Transverse colon (tissue), 4 donors: ENCODE measurements at places on chromosomes 1 and 21.
A peak's percentile ranks its signal among the peaks of the same experiment; 100 is the strongest.

- DNase-seq, result no peak
Observed at GRCh38 chr1:241979926-241980325, 19.0 kb downstream of the MAP1LC3C start.

- peak; percentile 88 for DNase-seq
Observed at GRCh38 chr1:41498804-41499203, 14.3 kb upstream of the EDN2 start.

GRCh38 chr1:229657993-229658755 is 32.1 kb downstream of the URB2 start:
- DNase-seq, result no peak

DNA sequence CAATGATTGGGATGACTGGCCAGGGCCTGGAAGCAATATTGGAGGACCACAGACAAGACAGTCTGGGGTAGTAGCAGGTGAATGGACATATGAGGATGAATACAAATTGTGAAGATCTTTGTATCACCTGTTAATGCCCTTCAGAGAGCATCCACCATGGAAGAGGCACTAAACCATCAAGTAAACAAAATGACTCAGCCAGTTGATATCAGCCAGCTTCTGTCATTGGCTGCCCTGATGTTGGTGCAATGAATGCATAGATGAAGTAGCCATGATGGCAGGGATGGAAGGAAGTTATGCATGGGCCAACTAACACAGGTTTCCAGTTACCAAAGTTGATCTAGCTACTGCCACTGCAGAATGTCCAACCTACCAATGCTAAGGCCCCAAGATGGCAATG is 16.1 kb upstream of the ERI3 start:
- no peak for DNase-seq

DNA sequence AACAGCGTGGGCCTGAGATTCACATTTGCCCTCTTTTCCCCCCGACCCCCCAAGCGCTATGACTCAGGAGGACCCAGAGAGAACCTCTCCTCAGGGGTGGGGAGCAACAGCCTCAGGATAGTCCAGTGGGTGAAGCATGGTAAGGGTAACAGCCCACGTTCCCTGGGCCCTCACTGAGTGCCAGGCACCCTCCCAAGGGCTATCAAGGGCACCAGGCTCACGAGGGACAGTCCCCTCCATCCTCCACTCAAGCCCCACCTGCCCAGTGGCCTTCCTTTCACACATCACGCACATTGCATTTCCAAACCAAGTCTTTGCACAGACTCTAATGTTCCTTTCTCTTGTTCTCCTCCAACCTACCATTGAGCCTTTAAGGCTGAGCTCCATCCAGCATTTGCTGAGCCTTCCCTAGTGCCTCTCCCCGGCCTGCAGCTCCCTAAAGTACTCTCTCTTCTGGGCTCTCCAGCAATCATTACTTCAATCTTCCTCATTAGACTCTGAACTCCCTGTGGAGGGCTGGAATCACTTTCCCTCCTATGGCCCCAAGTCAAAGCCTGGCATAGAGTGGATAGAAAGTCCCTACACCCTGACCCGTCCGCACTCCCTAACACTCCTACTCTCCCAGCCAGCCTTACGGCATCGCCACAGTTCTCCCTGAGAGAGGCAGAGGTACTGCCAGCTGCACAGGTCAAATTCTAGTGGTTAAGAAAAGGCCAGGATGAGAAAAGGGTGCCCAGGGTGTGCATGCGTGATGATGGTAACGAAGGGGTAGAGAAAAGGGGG is 1.0 kb downstream of the AKR7A2 start:
- DNase-seq, result peak; percentile 41

DNA sequence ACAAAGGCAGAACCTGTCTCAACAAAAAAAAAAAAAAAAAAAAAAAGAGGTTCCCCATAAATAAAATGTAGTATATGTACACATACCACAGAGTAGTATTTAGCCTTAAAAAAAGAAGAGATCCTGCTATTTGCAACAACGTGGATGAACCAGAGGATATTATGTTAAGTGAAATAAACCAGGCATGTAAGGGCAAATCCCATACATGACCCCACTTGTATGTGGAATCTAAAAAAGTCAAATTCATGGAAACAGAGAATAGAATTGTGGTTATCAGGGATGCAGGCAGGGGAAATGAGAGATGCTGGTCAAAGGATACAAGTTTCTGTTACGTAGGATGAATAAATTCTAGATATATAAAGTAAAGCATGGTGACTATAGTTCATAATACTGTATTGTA is 16.7 kb downstream of the SLC44A3 start:
- DNase-seq, result no peak

GRCh38 chr1:87642581-87643221 is 314.0 kb downstream of the LMO4 start:
- no peak for DNase-seq

DNA sequence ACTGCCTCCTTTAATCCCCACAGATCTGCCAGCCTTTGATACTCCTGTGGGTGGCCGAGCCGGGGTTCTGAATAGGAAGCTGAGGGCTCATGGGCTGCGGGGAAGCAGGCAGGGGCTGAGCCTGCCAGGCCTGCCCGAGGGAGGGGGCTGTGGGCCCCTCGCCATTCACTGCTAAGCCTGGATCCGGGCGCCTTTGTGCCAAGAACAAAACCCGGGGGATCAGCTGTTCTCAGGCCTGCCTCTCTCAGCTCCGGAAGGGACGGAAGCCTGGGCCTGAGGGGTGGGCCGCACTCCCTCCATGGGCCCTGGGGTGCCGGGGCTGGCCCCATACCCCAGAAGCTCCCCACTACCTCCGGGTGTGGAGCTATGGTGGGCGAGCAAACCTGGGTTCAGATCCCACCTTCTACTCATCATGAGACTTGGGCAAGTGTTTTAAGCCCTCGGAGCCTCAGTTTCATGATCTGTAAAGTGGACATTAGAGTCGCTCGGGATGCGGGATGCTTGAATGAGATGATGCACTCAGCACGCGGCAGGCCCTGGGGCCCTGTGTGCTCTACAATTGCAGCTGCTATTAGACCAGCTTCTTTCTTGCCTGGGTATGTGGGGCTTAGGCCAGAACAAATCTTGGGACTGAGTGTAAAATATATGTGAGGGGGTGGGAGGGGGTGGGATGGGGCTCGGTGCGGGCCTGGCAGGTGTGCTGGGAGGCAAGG is 19.2 kb upstream of the EPHA2 start:
- no peak for DNase-seq

- no peak for DNase-seq
Observed at GRCh38 chr21:15250384-15250783, 185.6 kb upstream of the NRIP1 start.

GRCh38 chr1:194870860-194871259 is 1684.4 kb upstream of the B3GALT2 start:
- DNase-seq, result no peak

- no peak for DNase-seq
Observed at GRCh38 chr1:181588631-181589030, 105.3 kb downstream of the CACNA1E start.

GRCh38 chr1:62227496-62227895 is 32.8 kb downstream of the L1TD1 start:
- DNase-seq, result no peak

DNA sequence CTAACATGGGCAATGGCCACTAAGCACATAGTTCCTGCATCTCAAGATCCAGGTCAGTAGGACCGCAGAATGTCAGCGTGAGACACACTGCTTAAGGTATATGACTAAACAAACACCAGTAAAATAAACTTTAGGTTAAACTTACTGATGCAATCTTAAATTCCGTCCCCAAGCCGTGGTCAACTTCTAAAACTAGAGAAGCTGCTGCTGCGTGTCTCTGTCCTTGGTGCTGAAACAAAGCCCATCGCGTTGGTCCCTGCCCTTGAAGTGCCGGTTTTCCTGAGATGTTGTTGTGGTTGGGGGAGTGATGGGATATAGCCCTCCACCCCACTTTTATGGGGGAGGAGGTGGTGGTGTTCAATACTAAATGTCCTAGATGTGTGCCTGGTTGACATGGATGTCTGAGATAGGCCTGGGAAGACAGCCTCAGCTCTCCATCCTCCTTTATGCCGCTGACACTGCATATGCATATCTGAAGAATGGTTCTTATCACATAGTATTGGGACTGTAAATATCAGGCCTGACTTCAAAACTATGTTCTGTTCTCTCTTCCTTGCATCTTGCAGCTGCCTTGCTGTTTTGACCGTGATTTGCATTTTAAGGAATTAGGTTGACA is 72.0 kb upstream of the KCNA3 start:
- DNase-seq, result peak; percentile 12

GRCh38 chr1:226474443-226475141 is 66.7 kb upstream of the PARP1 start:
- no peak for DNase-seq

GRCh38 chr1:39639305-39640130 is at the start of gene HEYL:
TSS of gene HEYL (minus strand) at chr1:39639643. CDS start at chr1:39639625, 18 bp downstream.
- peak; percentile 85 for DNase-seq

GRCh38 chr1:107963601-107964335 is 1.2 kb downstream of the VAV3 start:
- DNase-seq, result peak; percentile 34

DNA sequence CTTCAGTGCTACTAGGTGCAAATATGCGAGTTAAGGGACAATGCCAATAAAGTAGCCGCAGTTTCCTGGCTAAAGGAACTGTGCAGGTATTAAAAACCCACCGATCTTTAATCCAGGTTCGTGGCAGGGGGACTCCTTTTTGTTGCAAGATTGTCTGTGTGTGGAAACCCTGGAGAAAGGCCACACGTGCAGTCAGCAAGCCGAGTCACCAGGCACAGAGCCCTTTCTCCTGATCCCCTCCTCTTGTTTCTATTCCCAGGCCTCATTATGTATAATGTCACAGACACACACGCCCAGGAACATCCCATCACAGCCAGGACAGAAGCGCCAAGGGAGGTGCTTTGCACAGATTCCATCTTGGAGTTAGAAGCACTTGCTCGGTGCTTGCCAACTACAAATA is 528.9 kb downstream of the KIF26B start:
- DNase-seq, result no peak

GRCh38 chr1:236063919-236064673 is 794 bp downstream of the NID1 start:
- peak; percentile 50 for DNase-seq

DNA sequence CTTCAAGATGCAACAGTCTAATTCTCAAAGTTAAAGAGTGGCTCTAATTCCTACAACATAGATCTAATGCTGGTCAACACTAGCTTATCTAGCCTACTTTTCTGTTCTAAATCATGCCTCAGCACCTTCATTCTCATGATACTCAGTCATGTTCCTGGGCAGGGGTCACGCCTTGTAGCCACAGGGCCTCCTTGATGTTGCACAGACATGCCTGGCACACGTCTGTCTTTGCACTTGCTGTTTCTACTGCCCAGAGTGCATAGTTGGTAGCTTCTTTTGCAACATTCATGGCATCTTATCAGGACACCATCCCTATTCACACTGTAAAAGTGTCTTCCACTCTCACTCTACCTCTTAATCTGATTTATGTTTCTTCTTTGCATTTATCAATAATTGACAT is 76.6 kb downstream of the TBX15 start:
- no peak for DNase-seq

DNA sequence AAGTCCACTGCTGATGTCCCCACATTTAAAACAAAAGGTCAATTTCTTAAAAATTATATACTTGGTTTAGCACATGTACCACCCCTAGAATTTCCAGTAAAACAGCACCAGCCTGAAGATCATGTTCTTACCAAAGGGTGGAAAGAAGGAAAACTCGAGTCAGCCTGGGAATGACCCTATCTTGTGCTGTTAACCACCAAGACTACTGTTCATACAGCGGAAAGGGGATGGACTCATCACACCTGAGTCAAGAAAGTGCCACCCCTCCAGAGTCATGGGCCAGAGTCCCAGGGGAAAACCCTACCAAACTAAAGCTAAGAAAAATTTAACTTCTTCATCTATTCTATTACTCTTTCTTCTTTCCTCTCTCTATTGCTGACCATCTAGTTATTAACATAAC is 113.6 kb upstream of the PPM1J start:
- no peak for DNase-seq

DNA sequence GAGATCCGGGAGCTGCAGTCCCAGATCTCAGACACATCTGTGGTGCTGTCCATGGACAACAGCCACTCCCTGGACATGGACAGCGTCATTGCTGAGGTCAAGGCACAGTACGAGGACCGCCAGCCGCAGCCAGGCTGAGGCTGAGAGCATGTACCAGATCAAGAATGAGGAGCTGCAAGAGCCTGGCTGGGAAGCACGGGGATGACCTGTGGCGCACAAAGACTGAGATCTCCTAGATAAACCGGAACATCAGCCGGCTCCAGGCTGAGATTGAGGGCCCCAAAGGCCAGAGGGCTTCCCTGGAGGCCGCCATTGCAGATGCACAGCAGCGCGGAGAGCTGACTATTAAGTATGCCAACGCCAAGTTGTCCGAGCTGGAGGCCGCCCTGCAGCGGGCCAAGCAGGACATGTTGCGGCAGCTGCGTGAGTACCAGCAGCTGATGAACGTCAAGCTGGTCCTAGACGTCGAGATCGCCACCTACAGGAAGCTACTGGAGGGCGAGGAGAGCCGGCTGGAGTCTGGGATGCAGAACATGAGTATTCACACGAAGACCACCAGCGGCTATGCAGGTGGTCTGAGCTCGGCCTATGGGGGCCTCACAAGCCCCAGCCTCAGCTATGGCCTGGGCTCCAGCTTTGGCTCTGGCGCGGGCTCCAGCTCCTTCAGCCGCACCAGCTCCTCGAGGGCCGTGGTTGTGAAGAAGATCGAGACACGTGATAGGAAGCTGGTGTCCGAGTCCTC is 25.5 kb downstream of the ETV3L start:
- peak; percentile 71 for DNase-seq

DNA sequence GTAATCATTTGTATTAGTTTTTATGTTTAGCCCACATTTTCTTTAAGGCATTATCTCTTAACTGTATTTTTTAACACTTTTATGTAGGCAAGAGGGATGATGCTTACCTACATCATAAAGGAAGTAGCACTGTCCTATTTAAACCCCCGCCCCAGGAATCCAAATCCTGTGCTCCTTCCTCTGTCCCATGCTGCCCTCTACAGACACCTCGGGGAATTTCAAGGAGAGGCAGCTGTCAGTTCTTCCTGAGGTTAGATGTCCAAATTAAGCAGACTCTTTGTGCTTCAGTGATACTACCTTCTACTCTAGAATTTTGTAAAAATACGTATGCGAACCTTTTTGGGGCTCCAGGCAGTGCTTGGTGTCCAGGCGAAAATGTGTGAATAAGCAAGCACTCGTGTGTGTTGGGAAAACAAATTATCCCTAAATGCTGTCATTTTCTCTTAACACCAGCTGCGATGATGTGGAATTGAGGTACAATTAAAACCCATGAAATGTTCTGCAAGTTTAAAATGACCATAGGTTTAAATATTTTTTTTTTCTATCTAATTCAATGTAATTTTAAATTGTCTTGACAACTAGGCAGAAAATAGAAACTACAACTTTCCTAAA is 19.2 kb downstream of the CRCT1 start:
- DNase-seq, result peak; percentile 56

DNA sequence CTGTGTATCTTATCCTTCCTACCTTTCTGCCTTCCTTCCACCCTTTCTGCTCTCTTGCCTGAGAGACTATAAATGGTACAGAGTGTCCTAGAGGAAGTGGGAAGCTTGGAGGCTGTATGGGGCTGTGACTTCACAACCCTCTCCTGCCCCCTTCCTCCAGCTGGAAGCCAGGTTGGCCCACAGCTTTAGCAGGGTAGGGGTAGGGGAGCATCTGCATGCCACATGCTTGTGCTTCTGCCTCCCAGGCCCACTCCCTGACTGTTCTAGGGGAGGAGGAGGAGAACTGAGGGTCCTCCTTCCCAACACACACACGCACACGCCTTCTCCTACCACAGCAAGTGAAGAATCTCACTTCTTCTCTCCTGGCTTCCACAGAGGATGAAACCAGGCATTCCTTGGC is 3.9 kb upstream of the SLC27A3 start:
- no peak for DNase-seq

GRCh38 chr1:196442366-196442765 is 165.9 kb downstream of the KCNT2 start:
- no peak for DNase-seq

GRCh38 chr21:34029743-34030528 is 43.4 kb upstream of the MRPS6 start:
- peak; percentile 36 for DNase-seq
